ENCODE measurements at places on chromosomes 16 and 17.
A peak's percentile ranks its signal among the peaks of the same experiment; 100 is the strongest.

DNA sequence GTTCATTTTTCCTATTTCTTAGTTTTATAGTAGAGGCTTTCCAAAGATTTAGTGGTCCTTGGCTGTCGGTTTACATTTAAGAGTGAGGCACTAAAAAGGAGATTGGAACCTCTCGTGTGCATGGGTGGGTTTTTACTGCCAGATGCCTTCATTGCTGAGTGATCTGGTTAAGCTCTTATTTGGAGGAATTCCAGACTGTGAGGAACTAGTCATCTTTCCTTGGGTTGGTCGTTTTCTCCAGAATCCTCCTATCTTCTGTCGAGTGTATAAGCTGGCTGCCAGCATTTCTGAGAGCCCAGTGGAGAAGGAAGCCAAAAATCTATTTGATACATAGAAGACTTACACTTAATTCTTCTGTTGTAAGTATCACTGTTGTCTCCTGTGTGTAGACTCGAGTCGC is 22.6 kb downstream of the IST1 start:
- no peak for DNase-seq

DNA sequence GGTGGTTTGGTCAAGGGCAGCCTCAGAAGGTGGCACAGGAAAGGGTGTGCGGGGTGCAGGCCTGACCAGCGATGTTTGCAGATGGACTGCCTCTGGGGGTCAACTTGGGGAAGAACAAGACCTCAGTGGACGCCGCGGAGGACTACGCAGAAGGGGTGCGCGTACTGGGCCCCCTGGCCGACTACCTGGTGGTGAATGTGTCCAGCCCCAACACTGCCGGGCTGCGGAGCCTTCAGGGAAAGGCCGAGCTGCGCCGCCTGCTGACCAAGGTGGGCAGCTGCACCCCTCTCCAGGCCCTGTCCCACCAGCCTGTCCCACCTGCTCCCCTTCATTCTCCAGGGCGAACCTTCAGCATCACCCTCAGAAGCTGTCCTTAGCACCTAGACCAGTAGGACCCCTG is 12.5 kb downstream of the DHODH start:
- no peak for DNase-seq

GRCh38 chr17:60586288-60586974 is 13.6 kb upstream of the PPM1D start:
- DNase-seq = no peak

GRCh38 chr17:58597371-58597770 is 82.9 kb upstream of the MTMR4 start:
- DNase-seq = no peak

GRCh38 chr16:48511071-48511540 is 98.9 kb downstream of the N4BP1 start:
- DNase-seq = no peak

GRCh38 chr16:4067262-4068001 is 48.8 kb downstream of the ADCY9 start:
- DNase-seq = no peak

GRCh38 chr17:67281743-67282142 is 36.7 kb upstream of the HELZ start:
- DNase-seq = no peak

- DNase-seq = no peak
Measured at GRCh38 chr16:29662729-29663015, 375 bp upstream of the SPN start.

- DNase-seq = peak; percentile 91
Measured at GRCh38 chr16:57167953-57168352, 17.9 kb downstream of the PSME3IP1 start.
